ENCODE measurements at places on chromosomes 6 and 20. TPM values are rescaled to one million over a fixed set of nuclear protein-coding genes. Genes with fewer than 3 reads are reported as not detected.

The ADISSP gene
- polyA plus RNA-seq: 37.2 TPM

The CST8 gene
- not detected for polyA plus RNA-seq

DNA sequence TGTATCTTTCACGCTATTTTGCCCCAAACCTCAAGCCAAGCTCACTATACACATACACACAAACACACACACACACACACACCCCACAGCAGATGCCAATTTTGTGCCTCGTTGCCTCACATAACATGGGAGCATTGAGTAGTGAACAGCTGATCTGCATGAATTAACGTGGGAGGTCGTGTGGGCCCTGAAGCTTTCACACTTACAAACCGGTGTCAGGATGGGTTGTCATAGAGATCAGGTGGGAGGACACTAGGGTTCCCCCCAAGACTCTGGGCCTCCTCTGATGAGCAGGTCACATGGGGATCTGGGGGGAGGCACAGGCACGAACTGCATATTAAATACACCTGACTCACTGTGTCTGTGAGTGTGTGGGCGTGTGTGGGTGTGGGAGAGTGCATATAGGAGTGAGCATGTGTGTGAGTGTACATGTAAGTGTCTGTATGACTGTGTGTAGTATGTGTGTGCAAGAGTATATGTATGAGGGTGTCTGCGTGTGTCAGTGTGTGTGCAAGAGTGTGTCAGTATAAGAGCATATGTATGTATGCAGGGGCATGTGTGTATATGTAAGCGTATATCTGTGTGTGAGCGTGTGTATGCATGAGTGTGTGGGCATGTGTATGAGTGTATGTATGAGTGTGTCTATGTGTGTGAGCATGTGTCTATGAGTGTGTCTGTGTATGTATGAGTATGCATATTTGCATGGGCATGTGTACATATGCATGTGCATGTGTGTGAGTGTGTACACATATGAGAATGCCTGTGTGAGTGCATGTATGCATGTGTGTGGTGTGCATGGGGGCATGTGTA is 370.4 kb downstream of the PREX1 start:
- no peak for DNase-seq

DNA sequence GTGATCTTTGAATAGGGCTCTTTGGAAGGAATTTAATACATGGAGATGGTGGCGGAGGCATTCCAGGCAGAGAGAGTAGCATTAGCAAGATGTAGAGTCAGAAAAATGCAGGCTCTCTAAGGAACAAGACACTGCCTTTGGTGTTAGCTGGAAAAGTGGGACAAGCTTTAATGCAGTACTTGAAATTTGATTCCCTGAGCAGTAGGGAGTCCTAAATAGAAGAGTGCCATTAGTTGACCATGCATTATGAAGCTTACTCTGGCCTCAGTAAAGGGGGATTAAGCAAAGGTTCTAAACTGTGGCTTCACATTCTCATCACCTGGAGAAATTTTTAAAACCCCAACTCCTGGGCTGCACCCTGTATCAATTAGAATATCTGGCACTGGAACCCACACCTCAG is 494.8 kb upstream of the SOX4 start:
- DNase-seq: no peak

The MOXD1 gene
- 280 TPM for polyA plus RNA-seq
